Neural progenitor cell (in vitro differentiated cells): ENCODE measurements at places on chromosomes 16 and 17. TPM values are rescaled to one million over a fixed set of nuclear protein-coding genes. Genes with fewer than 3 reads are reported as not detected.

GRCh38 chr17:39092692-39093230 is 58.7 kb downstream of the PLXDC1 start:
- no peaks in the 10 kb centered on the region for H3K36me3 ChIP-seq
- H3K4me3 ChIP-seq, result no peak overlapping the region
- peaks cover 13% of the 10 kb centered on the region for H3K4me1 ChIP-seq
- no peak overlapping the region for H3K27ac ChIP-seq
- no peaks in the 10 kb centered on the region for H3K27me3 ChIP-seq

TBC1D3K gene
- total RNA-seq, result not detected in 2 replicates

DNA sequence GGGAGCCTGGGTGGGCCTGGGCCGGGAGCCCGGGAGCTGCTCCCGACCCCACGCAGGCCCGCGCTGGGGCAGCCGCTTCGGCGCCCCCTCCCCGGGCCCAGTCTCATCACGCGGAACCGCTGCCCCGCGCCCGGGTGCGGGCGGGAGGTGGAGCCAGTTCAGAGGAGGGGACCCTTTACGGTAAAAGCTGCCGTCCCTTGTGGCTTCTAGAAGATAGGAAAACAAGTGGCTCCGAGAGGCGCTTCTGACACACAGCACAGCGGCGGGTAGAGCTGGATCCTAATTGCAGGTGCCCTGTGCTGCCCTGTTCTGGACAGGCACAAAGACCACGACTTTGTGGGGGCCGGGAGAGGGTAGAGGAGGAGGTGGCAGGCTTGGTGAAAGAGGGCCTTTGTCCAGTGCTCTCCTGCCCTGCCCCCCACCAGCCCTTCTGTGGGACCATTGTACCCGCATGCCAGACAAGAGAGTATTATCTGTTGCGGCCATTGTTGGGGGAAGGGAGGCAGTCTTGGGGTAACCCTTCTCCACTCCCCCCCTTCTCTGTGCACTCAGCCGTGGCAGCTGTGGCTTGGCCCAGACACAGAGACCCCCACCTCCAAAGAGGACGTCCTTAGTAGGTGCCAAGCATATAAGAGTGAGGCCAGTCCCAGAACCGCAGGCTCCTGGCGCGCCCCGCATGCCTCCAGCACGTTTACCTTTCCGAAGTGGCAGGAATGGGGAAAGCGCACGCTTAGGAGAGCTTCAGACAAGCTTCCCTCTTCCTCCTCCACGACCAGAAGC is 736 bp downstream of the CNP start:
- H3K27ac ChIP-seq, result peak overlapping the region; percentile 39
- no peaks in the 10 kb centered on the region for H3K27me3 ChIP-seq

ATP1B2 gene
- total RNA-seq, result 0.37 and 1.4 TPM in 2 replicates

CTRB1 gene
- total RNA-seq, result not detected in 2 replicates

DNA sequence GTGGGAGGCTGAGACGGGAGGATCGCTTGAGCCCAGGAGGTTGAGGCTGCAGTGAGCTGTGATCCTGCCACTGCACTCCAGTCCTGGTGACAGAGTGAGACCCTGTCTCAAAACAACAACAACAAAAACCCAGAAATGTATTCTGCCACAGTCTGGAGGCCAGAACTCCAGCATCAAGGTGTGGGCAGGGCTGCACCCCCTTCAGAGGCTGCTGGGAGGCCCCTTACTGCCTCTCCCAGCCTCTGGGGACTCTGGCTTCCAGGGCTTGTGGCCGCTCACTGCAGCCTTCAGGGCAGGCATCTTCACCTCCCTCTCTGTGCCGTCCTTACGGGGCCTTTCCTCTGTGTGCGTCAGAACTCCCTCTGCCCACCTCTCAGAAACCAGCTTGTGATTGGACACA is 209.4 kb upstream of the GSE1 start:
- no peaks in the 10 kb centered on the region for H3K27me3 ChIP-seq
- H3K4me1 ChIP-seq, result peaks cover 3% of the 10 kb centered on the region
- H3K27ac ChIP-seq, result no peak overlapping the region
- H3K4me3 ChIP-seq, result no peak overlapping the region
- DNase-seq, result no peak

GRCh38 chr17:75773808-75774470 is 8.9 kb upstream of the GALK1 start:
- DNase-seq, result no peak
- no peaks in the 10 kb centered on the region for H3K27me3 ChIP-seq
- H3K4me3 ChIP-seq, result no peak overlapping the region
- peaks cover 16% of the 10 kb centered on the region for H3K36me3 ChIP-seq
- peaks cover 14% of the 10 kb centered on the region for H3K4me1 ChIP-seq

FOXJ1 gene
- total RNA-seq, result 0.49 and 1.7 TPM in 2 replicates

EVPLL gene
- total RNA-seq, result not detected in 2 replicates

NPIPA3 gene
- 1.0 TPM in 1 of 2 replicates, not detected in the other for total RNA-seq

DNA sequence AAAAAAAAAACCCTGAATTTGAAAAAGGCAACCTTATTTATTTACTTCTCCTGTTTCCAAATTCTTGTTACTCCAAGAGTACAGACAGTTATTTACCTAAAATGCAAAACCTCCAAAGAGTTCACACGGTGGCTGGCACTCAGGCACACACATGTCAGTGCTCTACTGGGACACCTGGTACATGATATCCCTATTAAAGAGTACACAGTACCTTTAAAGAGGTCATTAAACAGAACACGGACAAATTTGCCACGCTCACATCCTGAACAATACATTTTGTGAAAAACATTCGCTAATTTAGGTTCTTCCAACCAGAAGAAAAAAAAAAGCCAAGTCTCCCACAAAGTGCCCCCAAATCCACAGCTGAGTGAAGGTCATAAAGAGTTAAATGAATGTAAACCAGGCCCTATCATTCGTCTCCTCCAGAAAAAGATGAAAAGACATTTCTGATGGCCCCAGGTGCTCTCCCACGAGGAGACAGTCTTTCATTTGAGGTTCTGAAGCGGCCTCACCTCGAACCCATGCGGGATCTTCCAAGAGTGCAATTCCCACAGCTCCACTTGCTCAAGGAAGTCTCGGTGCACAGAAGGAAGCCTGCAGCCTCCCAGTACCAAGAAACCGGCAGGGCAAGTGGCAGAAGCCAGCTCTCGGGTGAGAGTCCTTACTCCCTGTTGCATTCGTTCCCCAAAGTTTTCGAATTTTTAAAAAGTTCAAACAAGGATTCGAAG is 993 bp downstream of the ERN1 start:
- H3K36me3 ChIP-seq, result no peaks in the 10 kb centered on the region
- H3K27me3 ChIP-seq, result peaks cover 46% of the 10 kb centered on the region
- no peak overlapping the region for H3K27ac ChIP-seq
- DNase-seq, result no peak

- no peaks in the 10 kb centered on the region for H3K36me3 ChIP-seq
- no peak overlapping the region for H3K4me3 ChIP-seq
- peaks cover 55% of the 10 kb centered on the region for H3K27me3 ChIP-seq
- H3K4me1 ChIP-seq, result peaks cover 29% of the 10 kb centered on the region
- DNase-seq, result no peak
Observed at GRCh38 chr16:50460538-50461399, 87.4 kb upstream of the NKD1 start.

- DNase-seq, result peak; percentile 80
- peaks cover 61% of the 10 kb centered on the region for H3K4me1 ChIP-seq
- H3K27me3 ChIP-seq, result peaks cover 70% of the 10 kb centered on the region
- H3K27ac ChIP-seq, result no peak overlapping the region
Observed at GRCh38 chr17:81388612-81389367, 6.5 kb upstream of the BAHCC1 start.

GRCh38 chr17:63984651-63985386 is 12.1 kb upstream of the SCN4A start:
- no peak overlapping the region for H3K4me3 ChIP-seq
- no peaks in the 10 kb centered on the region for H3K27me3 ChIP-seq
- no peaks in the 10 kb centered on the region for H3K36me3 ChIP-seq
- peaks cover 7% of the 10 kb centered on the region for H3K4me1 ChIP-seq
- no peak overlapping the region for H3K27ac ChIP-seq
